ENCODE measurements at places on chromosomes 6 and 20.

GRCh38 chr20:37938181-37938750, 35.3 kb downstream of the VSTM2L start:
- DNase-seq: no peak

- peak; percentile 44 for DNase-seq
These were observed 157.7 kb upstream of the MMS22L start for GRCh38 chr6:97440590-97441176.

DNA sequence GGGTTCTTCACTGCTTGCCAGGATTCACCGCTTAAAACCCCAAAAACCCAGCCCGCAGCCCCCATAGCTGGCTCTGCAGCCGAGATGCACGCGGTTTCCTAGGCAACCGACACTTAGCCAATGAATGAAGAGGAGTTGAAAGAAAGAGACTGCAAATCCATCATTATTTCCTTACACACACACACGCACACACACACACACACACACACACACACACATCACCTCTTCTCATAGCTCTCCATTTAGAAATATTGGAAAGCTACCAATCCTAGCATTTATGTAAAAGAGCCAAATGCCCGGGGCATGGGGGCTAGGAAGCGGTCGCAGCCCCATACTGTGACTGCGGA, 3.4 kb upstream of the TUBB2B start:
- no peak for DNase-seq

- no peak for DNase-seq
These were observed 8.7 kb upstream of the CST1 start for GRCh38 chr20:23759306-23759940.

GRCh38 chr6:137214931-137215330, 4.3 kb downstream of the IFNGR1 start:
- no peak for DNase-seq

GRCh38 chr6:157656437-157656997, 166.5 kb upstream of the SNX9 start:
- peak; percentile 50 for DNase-seq

DNA sequence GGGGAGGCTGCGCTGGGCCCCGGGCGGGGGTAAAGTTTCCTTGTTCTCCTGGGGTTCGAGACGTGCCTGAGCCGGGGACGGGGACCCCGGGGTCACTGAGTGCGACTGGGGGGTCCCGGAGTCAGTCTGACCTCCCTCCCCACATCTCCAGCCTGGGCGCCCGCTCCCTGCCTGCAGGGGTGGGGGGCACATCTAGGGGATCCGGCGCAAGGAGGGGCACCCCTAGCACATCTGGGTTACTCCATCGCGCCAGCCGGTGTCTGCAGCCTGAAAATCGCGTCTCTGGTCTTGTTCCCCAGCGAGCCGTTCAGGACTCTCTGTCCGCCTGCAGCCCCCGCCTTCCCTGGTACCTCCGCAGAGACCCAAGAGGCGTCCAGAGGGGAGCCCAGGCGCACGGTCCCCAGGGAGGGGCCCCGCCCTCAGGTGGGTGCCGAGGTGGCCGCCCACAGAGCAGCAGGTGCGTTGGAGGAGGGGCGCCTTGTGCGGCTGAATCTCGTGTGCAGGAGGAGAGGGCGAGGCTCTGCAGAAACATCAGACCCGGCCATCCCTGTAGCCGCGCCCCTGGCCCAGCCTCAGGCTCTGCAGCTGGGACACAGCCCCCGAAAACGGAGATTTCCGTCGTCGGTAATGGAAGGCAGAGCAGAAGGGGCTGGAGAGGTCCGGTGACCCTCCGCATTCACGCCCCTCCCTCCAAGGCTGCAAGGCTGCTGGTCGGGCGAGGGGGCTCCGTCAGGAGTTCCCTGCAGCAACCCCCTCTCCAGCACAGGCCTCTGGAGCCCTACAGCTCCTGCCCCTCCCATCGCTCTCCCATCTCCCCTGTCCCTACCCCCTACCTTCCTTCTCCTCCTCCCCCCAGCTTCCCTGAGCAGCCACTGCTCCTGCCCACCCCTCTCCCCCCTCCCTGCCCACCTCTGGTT, 628 bp upstream of the CHRNA4 start:
- no peak for DNase-seq

DNA sequence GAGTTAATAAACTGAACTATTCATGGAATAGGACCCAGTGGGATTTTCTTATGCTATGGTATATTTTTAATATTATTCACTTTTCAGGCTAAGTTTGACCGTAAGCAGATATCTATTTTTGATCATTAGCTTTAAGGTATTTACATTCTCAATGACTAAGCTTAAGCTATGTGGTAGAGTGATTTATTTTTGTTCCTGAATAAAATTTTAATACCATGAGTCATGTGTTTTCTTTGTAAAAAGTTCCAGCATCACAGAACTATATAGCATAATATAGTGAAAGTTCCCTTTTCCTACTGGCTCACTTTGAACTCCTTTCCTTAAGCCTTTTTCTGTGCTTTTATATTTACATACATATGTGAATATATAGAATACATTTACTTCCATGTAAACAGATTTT, 75.8 kb downstream of the BCKDHB start:
- no peak for DNase-seq

- no peak for DNase-seq
These were observed 33.6 kb downstream of the VGLL2 start for GRCh38 chr6:117298941-117299340.

- no peak for DNase-seq
These were observed 73.0 kb upstream of the BACH2 start for GRCh38 chr6:90369651-90370050.

GRCh38 chr20:17875106-17875980, 93.3 kb downstream of the SNX5 start:
- peak; percentile 64 for DNase-seq

GRCh38 chr6:17621003-17621402, 20.9 kb downstream of the FAM8A1 start:
- no peak for DNase-seq

- DNase-seq: peak; percentile 53
These were observed 46.8 kb downstream of the CD24 start for GRCh38 chr6:106927531-106928398.

GRCh38 chr6:33882154-33882553, 78.4 kb upstream of the MLN start:
- DNase-seq: no peak

DNA sequence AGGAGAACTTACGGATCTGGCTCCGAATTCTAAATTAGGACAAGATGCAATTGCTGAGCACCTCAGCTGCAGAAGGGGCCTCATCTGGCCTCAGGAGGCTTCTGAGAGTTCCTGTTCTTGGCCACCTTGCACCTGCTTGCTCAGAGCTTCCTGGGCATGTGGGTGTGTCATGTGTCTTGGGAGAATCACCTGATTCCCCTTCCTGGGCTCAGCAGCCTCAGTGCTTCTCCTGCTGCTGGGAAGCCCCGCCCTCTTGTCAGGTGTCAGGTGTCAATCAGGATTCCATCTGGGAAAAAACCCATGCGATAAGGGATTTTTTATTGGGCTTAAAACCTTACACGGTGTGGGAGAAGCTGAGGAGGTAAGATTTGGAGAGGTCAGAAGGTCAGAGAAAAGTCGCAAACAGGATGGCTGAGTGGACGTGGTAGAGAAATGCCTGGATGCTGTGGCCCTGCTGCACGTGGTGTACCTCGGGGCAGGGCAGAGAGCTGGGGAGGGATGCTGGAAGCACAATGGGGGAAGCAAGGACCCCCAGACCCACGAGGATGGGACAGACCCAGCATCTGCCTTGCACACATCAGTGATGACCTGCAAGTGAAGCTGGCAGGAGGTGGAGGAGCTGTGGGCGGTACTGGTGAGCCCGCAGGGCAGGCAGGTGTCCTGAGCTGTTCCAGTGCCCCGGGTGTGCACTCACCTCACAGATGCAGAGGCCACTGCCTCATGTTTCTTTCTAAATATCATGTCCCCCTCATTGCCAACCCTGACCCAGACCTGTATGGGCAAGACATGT, 170.8 kb downstream of the CDH4 start:
- DNase-seq: no peak

DNA sequence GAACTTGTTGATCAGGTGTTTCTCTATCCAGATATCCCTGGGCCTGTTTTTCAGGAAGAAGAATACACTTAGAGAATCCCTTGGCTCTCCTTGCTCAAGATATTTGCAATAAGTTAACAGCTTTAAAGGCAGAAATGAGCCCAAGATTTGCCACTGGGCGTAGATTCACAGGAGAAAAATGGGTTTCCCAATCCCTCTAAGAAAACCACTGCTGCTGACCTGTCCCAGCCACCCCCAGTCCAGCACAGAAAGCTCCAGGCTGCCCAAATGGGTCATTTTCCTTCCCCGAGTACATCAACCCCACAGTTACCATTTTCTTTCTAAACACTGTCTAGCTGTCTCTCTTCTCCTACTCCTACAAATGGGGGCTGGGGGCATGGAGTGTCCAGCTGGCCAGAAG, 67.3 kb downstream of the ANKRD60 start:
- peak; percentile 41 for DNase-seq

GRCh38 chr6:54481091-54481490, 172.8 kb downstream of the TINAG start:
- no peak for DNase-seq

GRCh38 chr6:138428944-138429598, 25.0 kb downstream of the HEBP2 start:
- DNase-seq: peak; percentile 60

DNA sequence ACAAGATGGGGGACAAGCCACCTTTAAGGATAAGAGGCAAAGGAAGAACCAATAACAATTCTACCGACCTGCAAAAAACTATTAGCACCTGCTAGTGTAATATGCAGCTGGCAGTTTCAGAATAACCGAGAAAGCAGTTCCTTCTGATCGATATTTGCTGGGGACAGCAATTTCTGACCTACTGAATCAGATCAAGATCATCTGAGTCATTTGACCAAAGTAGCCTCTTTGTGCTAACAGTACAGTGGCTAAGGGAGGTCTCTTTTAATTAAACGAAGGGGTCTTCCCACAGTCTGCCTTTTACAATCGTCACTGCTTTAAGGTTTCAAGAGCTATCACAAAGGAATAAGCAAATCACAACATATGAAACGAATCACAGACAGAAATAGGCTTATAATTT, 318.9 kb downstream of the BTBD9 start:
- DNase-seq: no peak

DNA sequence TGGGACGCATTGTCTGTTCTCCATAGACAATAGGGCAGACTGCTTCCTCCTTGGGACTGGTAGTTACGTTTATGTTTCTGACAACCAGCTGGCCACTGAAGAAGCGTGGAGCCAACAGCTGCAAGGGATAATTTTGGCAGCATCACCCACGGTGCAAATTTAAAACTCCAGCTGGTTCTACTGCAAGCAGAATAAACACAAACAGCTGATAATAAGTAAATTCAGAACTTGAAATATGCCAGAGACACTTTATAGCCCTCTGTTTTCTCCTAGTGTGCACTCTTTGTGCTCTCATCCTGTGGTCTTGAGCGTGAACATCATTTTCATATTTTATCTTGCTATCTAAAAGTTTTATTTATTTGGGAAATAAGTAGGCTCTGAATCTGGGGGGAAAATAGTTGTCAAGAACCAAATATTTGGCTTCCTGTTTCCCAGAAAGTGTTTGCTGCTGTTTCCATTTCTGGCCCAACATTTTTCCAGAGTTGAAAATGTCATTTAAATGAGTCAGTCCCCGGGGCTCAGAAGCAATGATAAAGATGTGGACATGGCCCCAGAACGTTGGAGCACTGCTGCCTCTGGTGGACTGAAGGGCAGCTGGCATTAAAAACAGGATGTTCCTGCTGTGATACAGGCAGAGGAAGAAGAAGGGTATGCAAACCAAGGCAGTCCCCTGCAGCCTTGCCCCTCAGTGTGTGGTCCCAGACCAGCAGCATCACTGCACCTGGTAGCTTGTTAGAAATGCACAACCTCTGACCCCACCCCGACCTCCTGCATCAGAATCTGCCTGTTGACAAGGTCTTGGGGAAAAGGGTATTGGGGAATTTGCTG, 12.5 kb upstream of the THBD start:
- peak; percentile 85 for DNase-seq

DNA sequence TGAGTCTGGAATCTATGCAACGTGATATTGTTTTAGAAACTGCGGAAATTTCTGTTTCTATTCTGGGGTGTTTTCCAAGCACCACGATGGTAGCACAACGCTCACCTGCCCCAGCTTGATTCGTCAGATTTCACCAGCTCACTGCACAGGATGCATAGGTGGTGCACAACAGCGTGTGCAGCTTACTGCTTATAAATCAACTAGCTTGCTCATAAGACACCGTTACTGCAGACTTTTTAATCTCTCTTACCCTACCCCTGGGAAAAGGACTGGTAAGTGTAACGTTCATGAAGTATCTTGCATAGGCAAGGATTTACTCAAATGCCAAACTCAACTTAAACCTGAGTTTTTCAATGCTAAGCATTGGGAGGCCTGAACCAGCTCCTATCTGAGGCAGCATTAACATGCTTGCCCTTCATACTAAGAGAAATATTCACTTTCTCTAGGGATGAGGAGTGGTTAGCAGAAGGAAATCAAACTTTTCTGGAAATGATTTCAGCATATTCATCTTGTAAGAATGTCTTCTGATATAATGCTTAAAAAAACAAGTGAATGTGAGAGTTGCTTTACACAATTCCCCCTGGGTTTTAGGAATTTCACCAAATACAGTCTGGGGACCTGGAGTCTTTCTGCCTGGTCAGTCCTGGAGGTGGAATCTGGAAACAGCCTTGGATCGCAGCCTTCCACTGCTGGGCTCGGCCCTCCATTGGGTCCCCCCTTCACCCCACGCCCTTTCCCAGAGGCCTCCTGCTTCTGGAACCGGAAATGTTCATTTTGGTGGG, 100.6 kb downstream of the DACT2 start:
- peak; percentile 74 for DNase-seq

DNA sequence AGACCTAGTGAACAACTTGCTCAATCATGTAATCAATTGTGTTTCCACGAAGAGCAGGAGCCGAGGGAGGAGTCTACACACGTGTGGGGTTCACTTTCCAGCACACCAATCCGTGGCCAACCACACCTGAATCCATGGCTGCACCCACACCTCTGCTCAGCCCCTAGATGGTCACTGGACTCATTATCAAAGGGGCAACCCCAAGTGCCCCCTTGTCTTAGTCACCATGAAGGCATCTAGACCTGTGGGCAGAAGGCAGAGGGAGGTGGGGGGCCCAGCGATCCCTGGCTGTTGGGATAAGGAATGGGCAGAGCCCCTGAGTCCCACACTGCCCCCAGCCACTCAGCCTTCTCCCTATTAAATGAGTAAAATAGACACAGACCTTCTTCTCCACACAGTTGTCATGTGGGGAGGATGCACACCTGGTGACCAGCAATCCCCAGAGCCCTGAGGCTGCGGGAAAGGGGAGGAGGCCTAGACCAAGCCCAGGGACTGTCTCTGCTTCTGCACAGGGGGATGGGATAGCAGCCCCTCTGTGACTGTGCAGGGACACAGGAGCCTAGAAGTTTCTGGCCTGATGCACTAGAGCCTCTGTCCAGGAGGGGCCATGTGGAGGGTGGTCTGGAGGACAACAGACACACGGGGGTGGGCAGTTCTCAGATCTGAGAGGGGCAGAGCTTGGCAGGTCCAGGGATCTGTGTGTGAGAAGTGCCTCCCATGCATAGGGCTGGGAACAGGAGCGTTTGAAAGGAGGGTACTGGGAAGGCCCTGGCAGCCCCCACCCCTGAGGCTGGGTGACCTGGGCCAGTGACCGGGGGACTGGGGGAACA, 1.9 kb upstream of the RAET1L start:
- DNase-seq: no peak
